Activated CD4-positive, alpha-beta memory T cell treated with anti-CD3 and anti-CD28 coated beads for 36 hours (primary cell): ENCODE measurements at places on chromosomes 2 and 18. TPM values are rescaled to one million over a fixed set of nuclear protein-coding genes. Genes with fewer than 3 reads are reported as not detected.
A peak's percentile ranks its signal among the peaks of the same experiment; 100 is the strongest.

DNA sequence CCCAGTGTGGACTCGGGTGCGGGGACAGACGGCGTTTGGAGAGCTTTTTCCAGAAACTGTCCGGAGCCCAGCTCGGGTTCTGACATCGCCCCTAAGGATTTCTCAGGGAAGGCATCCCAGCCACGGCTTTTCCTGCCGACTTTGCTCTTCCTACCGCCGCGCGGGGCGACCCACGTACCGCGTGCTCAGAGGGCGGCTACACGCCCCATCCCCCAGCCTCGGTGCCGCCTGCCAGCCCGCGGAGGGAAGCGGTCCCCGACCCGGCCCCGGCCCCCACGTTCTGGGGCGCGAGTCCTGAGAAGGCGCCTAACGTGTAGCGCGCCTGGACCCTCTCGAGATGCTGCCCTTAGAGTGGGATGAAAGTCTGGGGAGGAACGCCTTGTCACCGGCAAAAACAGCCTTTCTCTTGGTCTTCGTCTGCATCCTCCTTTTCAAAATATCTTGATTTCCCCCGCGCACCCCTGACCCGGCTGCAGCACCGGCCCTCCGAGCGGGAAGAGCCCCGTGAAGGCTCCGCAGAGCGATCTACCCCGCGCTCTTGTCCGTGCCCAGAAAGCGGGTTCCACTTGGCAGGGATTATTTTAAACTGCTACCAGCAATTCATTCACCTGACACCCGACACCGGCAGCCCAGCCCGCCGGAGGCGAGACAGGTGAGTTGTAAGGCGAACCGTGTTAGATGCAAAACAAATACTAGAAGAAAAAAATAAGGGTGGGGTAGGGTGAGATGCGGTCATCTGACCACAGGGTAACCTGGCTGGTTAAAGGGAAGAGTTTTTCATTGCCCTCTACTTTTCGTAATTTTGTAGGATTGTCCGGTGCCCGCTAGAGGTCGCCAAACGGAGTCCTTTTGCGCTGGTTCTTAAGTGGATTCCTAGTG lies 812 bp upstream of the KCNG3 start:
- DNase-seq, result peak; percentile 85
- H3K27me3 ChIP-seq, result peaks cover 22% of the 10 kb centered on the region
- H3K27ac ChIP-seq, result no peak overlapping the region
- peaks cover 7% of the 10 kb centered on the region for H3K4me1 ChIP-seq
- peak overlapping the region; percentile 72 for H3K4me3 ChIP-seq

The LYPD6B gene
- total RNA-seq, result not detected

DNA sequence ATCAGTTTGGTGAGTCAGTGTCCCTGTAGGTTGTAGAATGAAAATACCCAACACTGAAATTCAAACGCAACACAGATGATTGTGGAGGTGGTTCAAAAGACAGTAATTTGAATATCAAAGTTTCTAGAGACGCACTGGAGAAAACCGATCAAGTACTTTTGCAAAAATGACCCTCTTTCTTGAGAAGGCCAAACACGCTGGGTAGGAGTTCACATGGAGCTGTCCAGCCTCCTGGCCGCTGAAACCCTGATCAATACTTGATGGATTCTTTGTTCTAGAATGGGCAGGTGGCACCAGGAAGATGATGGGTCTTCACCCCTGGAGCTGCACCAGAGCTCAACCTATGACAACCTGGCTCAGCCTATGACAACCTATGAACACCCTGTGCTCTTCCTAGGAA lies 39.7 kb upstream of the UBE2F start:
- H3K4me1 ChIP-seq, result peaks cover 30% of the 10 kb centered on the region
- H3K36me3 ChIP-seq, result no peaks in the 10 kb centered on the region
- no peak overlapping the region for H3K4me3 ChIP-seq
- H3K27ac ChIP-seq, result no peak overlapping the region
- DNase-seq, result peak; percentile 38

GRCh38 chr2:134917888-134918525 lies 615 bp upstream of the CCNT2 start:
- H3K4me3 ChIP-seq, result peak overlapping the region; percentile 90
- peaks cover 16% of the 10 kb centered on the region for H3K36me3 ChIP-seq
- H3K27ac ChIP-seq, result peak overlapping the region; percentile 97
- H3K4me1 ChIP-seq, result peaks cover 29% of the 10 kb centered on the region

GRCh38 chr2:221025398-221025797 lies 546.7 kb downstream of the EPHA4 start:
- H3K27ac ChIP-seq, result no peak overlapping the region
- no peaks in the 10 kb centered on the region for H3K36me3 ChIP-seq
- H3K27me3 ChIP-seq, result peaks cover 10% of the 10 kb centered on the region
- peaks cover 3% of the 10 kb centered on the region for H3K4me1 ChIP-seq

GRCh38 chr18:36047521-36047920 lies 19.8 kb downstream of the RPRD1A start:
- peaks cover 37% of the 10 kb centered on the region for H3K4me1 ChIP-seq
- H3K4me3 ChIP-seq, result no peak overlapping the region
- H3K36me3 ChIP-seq, result peaks cover 23% of the 10 kb centered on the region
- H3K27me3 ChIP-seq, result no peaks in the 10 kb centered on the region
- DNase-seq, result no peak

DNA sequence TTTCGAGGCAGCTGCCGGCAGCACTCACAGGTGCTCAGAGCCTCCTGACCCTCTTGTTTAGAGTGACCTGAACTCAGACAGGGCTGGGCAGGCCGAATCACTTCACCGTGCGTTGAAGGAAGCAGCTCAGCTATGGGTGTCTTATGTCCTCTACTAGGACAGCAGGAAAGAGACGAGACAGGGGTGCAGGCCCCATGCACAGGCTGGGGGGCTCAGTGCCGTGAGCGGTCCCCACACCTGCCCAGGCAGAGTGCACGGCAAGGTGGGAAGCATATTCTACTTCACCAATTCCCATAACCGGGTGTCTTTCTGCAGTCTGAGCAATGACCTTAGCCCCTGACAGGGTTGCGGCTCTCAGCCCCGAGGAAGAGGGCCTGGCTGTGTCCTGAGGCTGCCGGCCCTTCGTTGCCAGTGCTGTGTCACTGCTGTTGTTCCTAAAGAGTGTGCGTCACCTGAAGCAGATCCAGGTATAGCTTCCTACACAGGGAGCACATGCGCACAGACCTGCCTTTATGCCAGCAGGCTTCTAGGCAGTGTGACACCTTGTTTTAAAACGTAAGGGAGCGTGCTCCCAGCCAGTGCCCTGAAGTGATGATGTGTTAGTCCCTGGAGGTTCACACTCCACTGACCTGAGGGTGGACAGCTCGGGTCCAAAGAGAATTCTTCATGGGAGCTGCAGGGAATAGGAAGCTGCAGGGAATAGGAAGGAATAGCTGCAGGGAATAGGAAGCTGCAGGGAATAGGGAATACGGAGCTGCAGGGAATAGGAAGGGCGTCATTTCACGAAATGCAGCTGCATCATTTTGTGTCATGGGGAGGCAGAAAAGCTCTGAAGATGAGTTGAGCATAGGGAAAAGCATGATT lies 207.9 kb upstream of the SALL3 start:
- H3K27ac ChIP-seq, result no peak overlapping the region
- no peak for DNase-seq
- no peaks in the 10 kb centered on the region for H3K4me1 ChIP-seq
- no peak overlapping the region for H3K4me3 ChIP-seq

The DYNAP gene
- not detected for total RNA-seq

GRCh38 chr2:196334710-196335109 lies 163.3 kb upstream of the STK17B start:
- no peak overlapping the region for H3K27ac ChIP-seq
- H3K27me3 ChIP-seq, result peaks cover 2% of the 10 kb centered on the region
- peaks cover 5% of the 10 kb centered on the region for H3K4me1 ChIP-seq
- no peaks in the 10 kb centered on the region for H3K36me3 ChIP-seq
- H3K4me3 ChIP-seq, result no peak overlapping the region
- no peak for DNase-seq

The SH3RF3 gene
- total RNA-seq, result 0.33 TPM

The ADD2 gene
- 6.0 TPM for total RNA-seq

GRCh38 chr2:190637903-190638618 lies 10.8 kb upstream of the NAB1 start:
- no peaks in the 10 kb centered on the region for H3K27me3 ChIP-seq
- H3K4me1 ChIP-seq, result peaks cover 11% of the 10 kb centered on the region
- H3K36me3 ChIP-seq, result no peaks in the 10 kb centered on the region
- no peak overlapping the region for H3K27ac ChIP-seq
- no peak overlapping the region for H3K4me3 ChIP-seq

- no peak overlapping the region for H3K27ac ChIP-seq
- no peak overlapping the region for H3K4me3 ChIP-seq
- DNase-seq, result no peak
- H3K4me1 ChIP-seq, result peaks cover 58% of the 10 kb centered on the region
These were observed 28.7 kb upstream of the EML4 start for GRCh38 chr2:42140496-42140895.

The RNF103 gene
- 12.3 TPM for total RNA-seq

DNA sequence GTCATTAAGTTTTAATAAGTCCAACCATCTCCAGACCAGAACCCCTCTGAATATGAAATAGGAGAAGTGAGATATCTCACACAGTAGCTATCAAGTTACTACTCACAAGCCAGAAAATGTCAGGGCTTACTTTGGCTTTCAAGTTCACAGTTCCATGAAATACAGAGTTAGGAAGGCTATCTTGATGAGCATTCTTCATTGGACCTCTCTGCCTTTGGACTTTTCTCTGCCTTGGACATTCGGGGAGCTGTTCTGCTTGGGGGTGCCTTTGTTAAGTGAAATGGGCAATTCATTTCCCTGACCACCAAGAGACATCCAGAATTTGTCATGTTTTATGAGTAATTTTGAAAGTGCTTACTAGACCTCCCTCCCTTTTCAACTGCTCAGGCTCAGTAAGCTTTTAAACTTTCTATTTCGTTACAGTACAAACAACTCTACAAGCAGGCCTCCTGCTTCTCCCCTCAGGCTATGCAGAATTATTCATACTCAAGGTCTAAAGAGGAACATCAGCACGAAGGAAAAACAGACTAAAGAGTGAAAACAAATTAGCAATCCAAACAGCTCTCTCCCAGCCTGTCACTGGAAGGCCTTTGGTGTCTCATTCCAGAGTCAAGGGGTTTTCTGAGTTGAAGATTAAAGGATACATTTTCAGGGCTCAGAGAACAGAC lies 95.3 kb downstream of the MREG start:
- no peaks in the 10 kb centered on the region for H3K4me1 ChIP-seq
- peaks cover 9% of the 10 kb centered on the region for H3K27me3 ChIP-seq
- DNase-seq, result no peak
- H3K27ac ChIP-seq, result no peak overlapping the region
- no peak overlapping the region for H3K4me3 ChIP-seq

DNA sequence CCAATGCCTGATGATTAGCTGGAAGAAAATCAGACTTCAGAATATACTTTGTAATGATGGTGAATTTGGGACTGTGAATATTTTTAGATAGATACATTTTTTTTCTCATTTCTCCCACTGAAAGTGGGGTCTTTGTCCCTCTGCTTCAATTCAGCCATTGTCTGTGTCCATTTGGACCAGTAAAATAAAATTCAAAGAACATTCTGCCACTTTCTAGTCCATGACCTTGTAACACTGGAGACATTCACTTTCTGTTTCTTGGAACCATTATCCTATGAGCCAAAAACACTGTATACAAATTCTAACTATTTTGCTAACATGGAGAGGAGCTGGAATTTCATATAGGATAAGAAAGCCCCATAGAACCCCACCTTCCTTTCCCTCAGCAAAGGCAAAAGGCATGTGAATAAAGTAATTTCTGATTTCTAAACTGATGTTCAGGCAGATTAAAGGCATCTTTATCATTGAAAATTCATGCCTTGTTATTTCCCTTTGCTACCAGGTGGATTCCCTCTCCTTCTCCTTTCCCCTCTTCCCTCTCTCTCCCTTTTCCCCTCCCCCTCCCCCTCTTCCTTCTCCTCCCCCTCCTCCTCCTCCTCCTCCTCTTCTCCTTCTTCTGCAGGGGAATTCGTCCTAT lies 2010.4 kb upstream of the LRRTM1 start:
- H3K4me1 ChIP-seq, result no peaks in the 10 kb centered on the region
- H3K27me3 ChIP-seq, result no peaks in the 10 kb centered on the region
- no peak overlapping the region for H3K4me3 ChIP-seq
- DNase-seq, result no peak
- H3K27ac ChIP-seq, result no peak overlapping the region
- H3K36me3 ChIP-seq, result no peaks in the 10 kb centered on the region

The REG3G gene
- not detected for total RNA-seq

GRCh38 chr18:11994336-11994702 lies 13.0 kb downstream of the IMPA2 start:
- H3K36me3 ChIP-seq, result no peaks in the 10 kb centered on the region
- no peak overlapping the region for H3K4me3 ChIP-seq
- DNase-seq, result no peak
- no peaks in the 10 kb centered on the region for H3K27me3 ChIP-seq
- H3K27ac ChIP-seq, result no peak overlapping the region

- no peak overlapping the region for H3K4me3 ChIP-seq
- peaks cover under 1% of the 10 kb centered on the region for H3K36me3 ChIP-seq
- peaks cover 10% of the 10 kb centered on the region for H3K4me1 ChIP-seq
- peaks cover 14% of the 10 kb centered on the region for H3K27me3 ChIP-seq
- no peak overlapping the region for H3K27ac ChIP-seq
These were observed 51.5 kb downstream of the KLHL29 start for GRCh38 chr2:23436346-23437098.

The IFT172 gene
- total RNA-seq, result 7.7 TPM

DNA sequence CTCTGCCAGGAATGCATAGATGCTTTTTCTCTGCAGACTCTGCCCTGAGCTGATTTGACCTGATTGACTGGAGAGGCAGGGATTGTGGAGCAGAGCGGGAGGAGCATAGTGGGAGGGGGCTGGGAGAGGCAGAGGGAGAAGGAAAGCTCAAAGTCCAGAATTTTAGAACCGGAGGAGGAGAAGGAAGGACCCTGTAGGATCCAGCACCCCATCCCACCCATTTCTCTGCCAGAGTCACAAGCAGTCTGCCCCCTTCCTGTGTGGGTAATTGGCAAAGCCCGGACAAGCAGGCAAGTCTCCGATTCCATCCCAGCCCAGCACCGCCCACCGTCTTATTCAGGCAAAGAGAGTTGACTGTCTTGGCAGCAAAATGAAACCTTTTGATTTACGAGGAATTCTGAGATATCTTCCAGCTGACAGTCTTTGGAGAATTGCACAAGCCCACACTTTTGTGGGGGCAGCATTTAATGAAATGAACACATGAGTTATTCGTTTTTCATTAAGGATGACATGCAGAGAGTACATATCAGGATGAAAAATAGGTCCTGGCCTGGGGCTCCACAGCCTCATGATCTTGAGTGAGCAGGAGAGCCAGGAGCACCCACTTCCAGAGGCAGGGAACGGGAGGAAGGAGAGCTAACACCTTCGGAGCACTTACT lies 103.1 kb downstream of the MCFD2 start:
- no peak for DNase-seq
- peaks cover 4% of the 10 kb centered on the region for H3K27me3 ChIP-seq
- no peak overlapping the region for H3K27ac ChIP-seq
- no peaks in the 10 kb centered on the region for H3K36me3 ChIP-seq
- no peak overlapping the region for H3K4me3 ChIP-seq
